ENCODE measurements at places on chromosomes 7 and 10.

DNA sequence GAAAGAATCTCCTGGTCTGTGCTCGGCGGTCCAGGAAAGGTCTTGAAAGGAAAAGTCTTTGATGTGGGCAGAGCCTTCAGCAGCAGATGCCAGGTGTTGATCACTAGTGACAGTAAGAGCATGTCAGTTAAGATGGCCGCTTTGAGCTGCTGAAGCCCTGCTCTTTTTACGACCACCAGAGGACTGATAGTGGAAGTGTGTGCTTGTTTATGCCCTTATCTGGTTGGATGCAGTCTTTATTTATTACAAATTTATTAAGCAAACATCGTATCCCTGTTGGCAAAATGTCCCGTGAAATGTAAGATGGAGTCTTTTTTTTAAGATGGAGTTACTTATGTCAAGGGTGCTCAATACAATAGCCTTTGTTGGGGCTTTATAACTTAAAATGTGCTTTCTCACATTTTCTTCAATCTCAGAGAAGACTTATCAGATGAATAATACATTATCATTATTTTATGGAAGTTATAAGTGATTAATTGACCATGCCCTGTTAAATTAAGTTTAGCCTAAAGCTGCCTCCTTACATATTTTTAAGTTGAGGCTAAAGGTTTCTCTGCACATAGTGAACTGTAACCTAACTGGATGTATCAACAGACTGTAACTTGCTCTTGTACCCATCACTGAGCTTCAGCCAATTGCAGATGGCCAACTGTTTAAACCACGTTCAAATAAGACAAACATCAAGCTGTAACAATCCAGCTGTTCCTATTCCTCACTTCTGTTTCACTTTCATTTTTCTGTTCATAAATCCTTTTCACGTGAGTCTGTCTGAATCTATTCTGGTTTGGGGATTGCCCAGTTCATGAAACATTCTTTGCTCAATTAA is 97.4 kb upstream of the PIK3CG start:
- DNase-seq, result no peak

DNA sequence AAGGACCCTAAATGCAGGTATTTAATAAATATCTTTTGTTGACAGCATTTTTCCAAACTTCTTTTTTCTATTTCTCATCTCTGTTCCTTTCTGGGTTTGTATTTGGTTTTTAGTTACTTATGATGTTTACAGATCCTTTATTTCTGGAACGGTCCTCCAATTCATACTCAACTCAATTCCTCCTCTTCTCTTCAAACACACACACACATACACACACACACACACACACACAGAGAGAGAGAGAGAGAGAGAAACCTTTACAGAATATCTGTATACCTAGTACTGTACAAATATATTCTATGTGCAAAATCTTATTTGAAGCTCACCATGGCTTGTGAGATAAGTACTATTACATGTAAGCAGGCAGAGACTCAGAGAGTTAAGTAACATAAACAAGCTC is 21.6 kb upstream of the GOT1 start:
- DNase-seq, result no peak

- DNase-seq, result no peak
These were observed 18.1 kb upstream of the ZNF273 start for GRCh38 chr7:64884913-64885370.

DNA sequence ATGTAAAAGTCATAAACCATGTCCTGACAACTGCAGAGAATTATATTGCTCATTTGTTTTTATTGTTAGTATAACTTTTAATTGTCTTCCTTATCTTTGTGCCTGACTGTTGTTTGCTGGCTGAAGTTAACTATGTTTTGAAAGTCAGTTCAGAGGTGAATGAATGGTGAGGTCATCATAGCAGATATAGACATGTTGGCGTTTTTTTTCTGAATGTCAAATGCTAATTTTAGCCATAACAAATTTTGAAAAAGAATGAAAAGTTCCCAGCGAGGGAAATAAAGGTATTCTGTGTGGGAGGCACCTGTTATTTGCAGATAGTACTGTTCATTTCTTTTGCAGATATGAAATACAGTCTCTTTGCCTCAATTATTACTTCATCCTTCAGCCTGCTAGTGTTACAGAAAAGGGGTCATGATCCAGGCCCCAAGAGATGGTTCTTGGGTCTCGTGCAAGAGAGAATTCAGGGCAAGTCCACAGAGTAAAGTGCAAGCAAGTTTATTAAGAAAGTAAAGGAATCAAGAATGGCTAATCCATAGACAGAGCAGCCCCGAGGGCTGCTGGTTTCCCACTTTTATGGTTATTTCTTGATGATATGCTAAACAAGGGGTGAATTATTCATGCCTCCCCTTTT is 96.5 kb downstream of the CAMK1D start:
- DNase-seq, result no peak

GRCh38 chr7:132035517-132036362 is 479.3 kb upstream of the PODXL start:
- no peak for DNase-seq

- no peak for DNase-seq
These were observed 39.4 kb downstream of the ADRA2A start for GRCh38 chr10:111116211-111116610.

- no peak for DNase-seq
These were observed 25.7 kb upstream of the ENTPD1 start for GRCh38 chr10:95730233-95730632.

- no peak for DNase-seq
These were observed 10.4 kb upstream of the ZNF22 start for GRCh38 chr10:44990302-44990655.

DNA sequence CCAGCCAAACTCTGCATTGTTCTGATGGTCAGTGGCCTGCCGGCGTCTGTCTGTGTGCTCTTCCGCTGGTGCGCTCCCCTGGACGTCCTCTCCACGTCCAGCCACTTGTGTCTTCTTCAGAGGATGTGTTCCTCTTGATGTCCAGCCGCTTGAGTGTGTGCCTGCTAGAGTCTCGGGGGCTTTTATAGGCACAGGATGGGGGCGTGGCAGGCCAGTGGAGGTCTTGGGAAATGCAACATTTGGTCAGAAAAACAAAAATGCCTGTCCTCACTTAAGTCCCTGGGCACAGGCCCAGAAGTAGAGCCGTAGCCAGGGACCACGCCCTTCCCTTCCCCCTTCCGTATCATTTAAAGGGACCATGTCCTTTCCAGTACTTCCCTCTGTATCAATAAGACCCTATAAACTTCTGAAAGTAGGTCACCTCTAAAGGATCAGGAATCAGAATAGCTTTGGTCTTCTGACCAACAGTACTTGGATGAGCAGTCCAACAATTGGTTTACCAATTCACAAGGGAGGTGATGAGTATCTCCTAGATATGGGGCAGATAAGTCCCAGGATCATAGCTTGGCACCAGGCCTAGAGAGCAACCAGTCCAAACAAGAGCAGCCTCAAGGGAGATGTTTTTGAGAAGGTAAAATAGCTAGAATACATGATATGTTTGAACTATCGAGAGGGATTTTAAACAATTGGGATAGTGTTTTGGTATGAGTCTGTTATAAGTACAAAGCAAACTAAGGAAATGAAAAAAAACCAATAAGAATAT is 32.2 kb upstream of the PNLIPRP3 start:
- no peak for DNase-seq

Measured in left renal cortex interstitium (tissue), 4 donors.